ENCODE measurements at places on chromosomes 12 and 14. TPM values are rescaled to one million over a fixed set of nuclear protein-coding genes. Genes with fewer than 3 reads are reported as not detected.

The ACSS3 gene
- total RNA-seq: 21.3 TPM

The OR5AU1 gene
- not detected for total RNA-seq

The ST8SIA1 gene
- total RNA-seq: 20.5 TPM

The PRIMA1 gene
- total RNA-seq: 2.9 TPM

The NELL2 gene
- total RNA-seq: 195 TPM

The LAG3 gene
- 0.60 TPM for total RNA-seq
